Kidney (tissue), 22 donors: ENCODE measurements at places on chromosomes 12 and 14. TPM values are rescaled to one million over a fixed set of nuclear protein-coding genes. Genes with fewer than 3 reads are reported as not detected.

The TAS2R43 gene
- total RNA-seq, result 0.85 TPM

The TAS2R9 gene
- not detected for total RNA-seq

GRCh38 chr12:45581112-45581511, 148.4 kb upstream of the ARID2 start:
- DNase-seq, result no peak

- no peak for DNase-seq
Measured at GRCh38 chr12:11780521-11781101, 131.1 kb downstream of the ETV6 start.

DNA sequence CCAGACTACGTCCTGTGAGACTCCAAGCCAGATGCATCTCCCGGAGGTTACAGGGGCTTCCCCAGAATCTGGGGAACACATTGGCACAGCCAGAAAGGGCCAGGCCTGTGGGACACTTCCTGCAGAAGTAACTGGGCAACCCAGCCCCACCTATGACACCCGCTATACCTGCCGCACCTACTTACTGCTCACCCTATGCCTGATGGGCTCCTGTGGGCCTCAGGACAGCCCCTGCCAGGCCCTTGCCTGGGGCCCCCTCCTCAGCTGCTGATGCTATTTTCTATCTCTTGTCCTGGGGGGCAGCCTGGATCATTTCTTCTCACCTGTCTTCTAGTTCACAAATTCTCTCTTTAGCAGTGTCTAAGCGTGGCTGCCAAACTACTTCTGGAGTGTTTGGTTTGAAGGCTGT, 28.7 kb downstream of the JAG2 start:
- no peak for DNase-seq

The CIT gene
- total RNA-seq, result 81.6 TPM

GRCh38 chr14:101821528-101821927, 60.0 kb downstream of the PPP2R5C start:
- no peak for DNase-seq

The PIWIL1 gene
- total RNA-seq, result 0.31 TPM

- DNase-seq, result no peak
Measured at GRCh38 chr14:24408764-24409163, 10.0 kb downstream of the NYNRIN start.

DNA sequence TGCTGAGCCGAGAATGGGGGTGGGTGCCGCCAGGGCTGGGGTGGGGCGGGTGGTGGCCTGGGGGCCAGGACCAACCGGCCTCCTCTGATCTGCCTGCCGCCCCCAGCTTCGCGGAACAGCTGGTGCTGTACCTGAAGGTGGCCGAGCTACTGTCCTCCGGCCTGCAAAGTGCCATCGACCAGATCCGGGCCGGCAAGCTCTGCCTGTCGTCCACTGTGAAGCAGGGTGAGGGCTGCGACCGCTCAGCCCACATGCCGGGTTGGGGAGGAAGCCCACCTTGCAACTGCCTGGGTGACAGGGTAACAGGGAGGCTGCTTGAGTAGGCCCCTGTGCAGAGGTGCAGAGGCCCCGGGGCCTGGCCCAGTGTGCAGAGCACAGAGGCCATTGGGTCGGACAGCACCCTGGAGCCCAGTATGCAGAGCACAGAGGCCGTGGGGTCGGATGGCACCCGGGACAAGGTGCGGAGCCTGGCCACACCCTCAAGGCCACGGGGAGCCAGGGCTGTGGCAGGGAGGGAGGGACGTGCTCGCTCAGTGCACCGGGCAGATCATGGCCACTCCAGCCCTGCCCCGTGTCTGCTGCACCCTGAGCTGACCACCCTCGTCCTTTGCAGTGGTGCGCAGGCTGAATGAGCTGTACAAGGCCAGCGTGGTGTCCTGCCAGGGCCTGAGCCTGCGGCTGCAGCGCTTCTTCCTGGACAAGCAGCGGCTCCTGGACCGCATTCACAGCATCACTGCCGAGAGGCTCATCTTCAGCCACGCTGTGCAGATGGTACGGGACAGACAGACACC, 9.5 kb upstream of the PUS1 start:
- DNase-seq, result no peak

DNA sequence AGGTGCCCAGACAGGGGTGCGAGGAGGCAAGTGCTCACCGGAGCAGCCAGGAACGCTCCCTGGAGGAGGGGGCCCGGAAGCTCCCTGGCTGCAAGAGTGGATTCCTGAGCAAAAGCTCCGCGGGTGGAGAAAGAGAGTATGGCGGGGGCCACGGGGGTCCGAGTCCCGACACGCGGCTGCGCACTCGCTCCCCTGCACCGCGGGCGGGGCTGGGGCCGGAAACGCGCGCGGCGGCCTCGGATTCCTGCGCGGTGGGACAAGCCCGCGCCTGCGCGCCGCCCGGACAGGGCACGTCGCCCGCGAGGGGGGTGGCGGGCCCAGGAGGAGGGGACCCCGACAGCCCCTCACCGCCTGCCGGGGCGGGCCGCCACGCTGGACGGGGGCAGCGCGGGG, 27.8 kb upstream of the GPR132 start:
- peak; percentile 89 for DNase-seq

DNA sequence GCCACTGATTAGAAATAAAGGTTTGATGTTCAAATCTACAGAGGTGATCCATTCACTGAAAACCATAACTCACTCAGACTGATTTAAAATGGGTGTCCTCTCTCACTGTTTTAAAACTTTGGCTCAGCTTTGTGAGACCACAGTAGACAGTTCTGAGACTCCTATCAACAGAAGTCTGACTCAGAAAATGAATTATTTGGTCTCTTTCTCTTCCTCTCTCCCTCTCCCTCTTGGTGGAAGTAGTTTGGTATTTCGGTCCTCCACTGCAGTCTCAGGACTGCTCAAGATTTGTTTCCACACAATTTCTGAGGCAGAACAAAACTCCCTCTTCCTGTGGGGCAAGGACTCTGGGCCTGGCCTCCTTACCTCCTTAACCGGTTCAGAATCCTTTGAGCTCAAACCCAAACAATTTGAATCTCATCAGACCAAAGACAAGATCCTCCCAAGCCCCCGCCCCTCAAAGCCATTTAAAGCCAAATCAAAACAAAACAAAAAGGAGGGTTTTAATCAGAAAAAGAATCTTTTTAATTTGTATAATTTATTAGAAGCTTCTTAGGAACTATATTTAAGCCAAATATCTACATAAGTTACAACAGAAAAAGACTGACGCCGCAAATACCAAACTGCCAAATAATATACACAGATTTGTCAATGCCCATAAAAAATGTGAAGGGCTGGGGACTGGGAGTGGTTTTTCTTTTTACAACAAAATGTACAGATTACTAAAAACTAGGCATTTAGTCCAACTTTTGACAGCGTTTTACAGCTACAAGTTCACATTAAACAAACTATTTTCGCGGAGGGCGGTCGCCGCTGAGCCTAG, 3.9 kb downstream of the NKX2-1 start:
- no peak for DNase-seq

GRCh38 chr14:54335569-54336155, 61.1 kb upstream of the CDKN3 start:
- DNase-seq, result no peak

DNA sequence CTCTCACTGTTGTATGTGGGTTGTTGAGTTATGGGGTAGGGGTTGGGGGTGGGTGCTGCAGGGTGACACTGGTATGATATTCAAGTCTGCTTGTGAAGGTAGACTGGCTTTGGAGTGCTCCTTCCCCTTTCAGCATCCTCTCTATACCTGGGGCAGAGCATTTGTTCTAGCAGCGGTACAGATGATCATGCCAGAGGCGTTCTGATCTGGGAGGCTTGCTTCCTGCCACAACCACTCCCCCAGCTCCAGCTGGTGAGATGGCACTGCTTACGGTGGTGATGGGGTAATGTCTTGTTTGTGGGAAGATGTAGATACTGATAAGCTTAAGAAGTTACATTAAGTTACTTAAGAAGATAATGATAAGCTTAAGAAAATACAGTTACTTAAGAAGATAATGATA, 131.8 kb downstream of the ERC1 start:
- DNase-seq, result no peak

DNA sequence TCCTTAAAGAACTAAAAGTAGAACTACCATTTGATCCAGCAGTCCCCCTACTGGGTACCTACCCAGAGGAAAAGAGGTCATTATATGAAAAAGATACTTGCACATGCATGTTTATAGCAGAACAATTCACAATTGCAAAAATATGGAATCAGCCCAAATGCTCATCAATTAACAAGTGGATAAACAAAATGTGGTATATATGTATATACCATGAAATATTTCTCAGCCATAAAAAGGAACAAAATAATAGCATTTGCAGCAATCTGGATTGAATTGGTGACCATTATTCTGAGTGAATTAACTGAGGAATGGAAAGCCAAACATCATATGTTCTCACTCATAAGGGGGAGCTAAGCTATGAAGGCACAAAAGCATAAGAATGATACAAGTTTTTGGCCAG, 64.7 kb upstream of the KRAS start:
- no peak for DNase-seq

The C14orf39 gene
- total RNA-seq, result not detected

The PRDM4 gene
- 37.2 TPM for total RNA-seq

The NPFF gene
- not detected for total RNA-seq

DNA sequence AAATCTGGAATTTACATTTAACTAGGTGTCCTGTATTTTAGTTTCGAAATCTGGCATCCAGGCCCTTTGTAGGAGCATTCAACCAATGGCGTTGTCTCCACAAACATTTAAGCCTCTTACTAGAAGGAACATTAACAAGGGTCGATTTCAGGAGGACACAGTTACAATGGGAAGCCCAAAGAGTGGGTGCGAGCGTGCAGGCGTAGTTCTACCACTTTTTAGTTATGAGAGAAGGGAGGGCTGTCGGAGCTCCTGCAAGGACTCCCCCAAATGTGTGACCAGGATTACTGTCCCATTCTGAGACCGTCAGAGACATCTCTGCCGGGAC, 365 bp upstream of the ABHD4 start:
- DNase-seq, result no peak

DNA sequence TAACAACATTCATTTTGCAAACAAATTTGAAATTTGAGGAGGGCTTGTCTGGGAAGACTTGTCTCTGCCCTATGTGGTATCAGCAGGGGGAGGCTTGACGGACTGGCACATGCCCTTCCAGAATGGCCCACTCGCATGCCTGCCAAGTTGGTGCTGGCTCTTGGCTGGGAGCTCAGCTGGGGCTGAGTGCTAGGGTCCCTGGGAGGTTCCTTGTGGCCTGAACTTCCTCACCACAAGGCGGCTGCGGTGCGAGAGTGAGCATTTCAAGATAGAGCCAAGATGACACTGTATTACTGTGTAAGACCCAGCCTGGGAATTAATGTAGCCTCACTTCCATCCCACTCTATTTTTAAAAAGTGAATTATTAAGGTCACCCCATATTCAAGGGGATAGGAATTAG, 271.6 kb upstream of the PLEKHG7 start:
- DNase-seq, result no peak

DNA sequence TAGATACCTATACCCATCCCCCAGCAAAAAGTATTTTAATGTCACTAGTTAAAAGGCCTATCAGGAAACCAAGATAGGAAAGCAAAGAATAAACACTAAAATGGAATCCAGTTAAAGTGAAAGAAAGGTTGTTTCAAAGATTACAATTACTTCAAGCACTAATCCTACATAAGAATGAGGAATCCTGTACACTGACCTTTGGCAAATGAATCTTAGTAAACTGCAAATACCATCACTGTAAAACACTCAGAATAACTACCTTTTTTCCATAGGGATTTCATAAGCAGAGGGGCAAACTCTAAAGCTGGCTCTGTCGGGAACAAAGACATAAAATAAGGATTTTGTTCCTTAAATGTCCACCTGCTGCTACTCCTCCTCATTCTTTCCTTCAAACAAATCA, 25.9 kb downstream of the CEP83 start:
- DNase-seq, result peak; percentile 58

- no peak for DNase-seq
Measured at GRCh38 chr12:49985981-49986380, 13.2 kb downstream of the AQP6 start.

The LAG3 gene
- total RNA-seq, result 1.3 TPM

DNA sequence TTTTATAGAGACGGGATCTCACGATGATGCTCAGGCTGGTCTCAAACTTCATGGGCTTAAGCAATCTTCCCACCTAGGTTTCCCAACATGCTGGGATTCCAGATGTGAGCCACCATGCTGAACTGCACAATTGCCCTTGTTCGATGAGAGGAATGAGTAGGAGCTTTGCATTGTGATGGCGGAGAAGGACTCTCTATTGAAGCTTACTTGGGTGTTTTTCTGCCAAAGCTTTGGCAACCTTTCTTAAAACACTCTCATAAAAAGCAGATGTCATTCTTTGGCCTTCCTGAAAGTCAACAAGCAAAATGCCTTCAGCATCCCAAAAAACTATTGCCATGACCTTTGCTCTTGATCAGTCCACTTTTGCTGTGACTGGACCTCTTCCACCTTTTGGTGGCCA, 904.8 kb upstream of the TMEM132C start:
- no peak for DNase-seq

The IAPP gene
- total RNA-seq, result not detected

- no peak for DNase-seq
Measured at GRCh38 chr12:52055731-52056711, 4.8 kb downstream of the NR4A1 start.

The TC2N gene
- total RNA-seq, result 39.7 TPM

The TM7SF3 gene
- 63.1 TPM for total RNA-seq

- DNase-seq, result no peak
Measured at GRCh38 chr12:19545301-19545700, 106.0 kb downstream of the AEBP2 start.

GRCh38 chr12:117167769-117168168, 22.5 kb downstream of the FBXO21 start:
- DNase-seq, result no peak

The PPP2R5C gene
- total RNA-seq, result 129 TPM
